ENCODE measurements at places on chromosomes 6 and 20.

- DNase-seq: no peak
Measured at GRCh38 chr6:107511511-107511993, 21.6 kb downstream of the SOBP start.

DNA sequence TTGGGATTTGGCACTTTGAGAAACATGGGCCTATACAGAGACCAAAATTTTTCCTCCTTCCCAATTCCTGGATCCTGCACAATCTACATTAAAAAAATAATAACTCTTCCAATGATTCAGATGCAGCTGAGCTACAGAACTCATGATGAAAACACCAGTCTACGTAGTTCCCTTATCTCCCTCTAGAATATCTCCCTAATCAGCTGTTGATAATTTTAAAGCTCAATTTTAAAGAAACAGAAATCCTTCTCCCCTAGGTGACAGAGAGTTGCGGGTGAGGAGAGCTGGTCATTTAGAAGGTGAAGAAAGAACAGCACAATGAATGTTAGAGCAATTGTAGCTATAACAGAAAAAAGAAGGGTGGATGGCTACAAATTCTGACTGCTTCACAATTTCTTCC is 175.6 kb upstream of the KCNK16 start:
- no peak for DNase-seq

- no peak for DNase-seq
Measured at GRCh38 chr20:50450881-50451752, 59.1 kb upstream of the PTPN1 start.

GRCh38 chr6:66340736-66341135 is 633.7 kb upstream of the EYS start:
- DNase-seq: no peak

DNA sequence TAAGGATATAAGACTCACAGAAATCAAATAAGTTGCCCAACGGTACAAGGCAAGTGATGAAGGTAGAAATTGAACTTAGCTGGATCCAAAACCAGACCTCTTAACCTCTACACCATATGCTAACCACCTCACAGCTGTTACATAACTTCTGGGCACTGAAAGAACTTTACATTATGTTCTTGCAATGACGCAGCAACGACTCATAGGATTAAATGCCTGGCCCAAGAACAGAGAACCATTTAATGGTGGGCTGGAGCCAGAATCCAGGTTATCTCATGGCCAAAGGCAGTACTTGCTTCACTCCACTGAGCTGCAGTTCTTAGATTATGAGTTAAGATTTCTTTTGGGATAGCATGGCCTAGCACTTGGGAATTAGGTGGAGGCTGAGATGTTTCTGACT is 4.4 kb downstream of the TRMT6 start:
- DNase-seq: no peak

DNA sequence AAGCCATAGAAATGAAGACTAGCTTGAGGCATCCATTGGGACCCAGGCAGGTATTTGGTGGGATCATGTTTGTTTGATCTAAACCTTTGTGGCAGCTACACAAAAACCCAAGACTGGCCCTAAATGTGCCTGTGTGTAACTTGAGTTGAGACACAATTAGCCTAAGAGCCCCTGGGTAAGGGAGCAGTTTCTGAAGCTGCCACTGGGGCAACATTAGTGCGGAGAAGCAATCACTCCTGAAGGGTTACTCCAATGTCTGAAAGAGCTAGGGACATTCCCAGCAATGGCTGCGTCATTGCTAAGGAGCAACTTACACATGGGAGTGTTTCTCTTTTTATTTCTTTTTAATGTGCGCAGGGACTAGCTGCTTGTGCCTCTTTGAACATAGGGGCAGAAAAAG is 67.9 kb upstream of the EEF1E1 start:
- no peak for DNase-seq

DNA sequence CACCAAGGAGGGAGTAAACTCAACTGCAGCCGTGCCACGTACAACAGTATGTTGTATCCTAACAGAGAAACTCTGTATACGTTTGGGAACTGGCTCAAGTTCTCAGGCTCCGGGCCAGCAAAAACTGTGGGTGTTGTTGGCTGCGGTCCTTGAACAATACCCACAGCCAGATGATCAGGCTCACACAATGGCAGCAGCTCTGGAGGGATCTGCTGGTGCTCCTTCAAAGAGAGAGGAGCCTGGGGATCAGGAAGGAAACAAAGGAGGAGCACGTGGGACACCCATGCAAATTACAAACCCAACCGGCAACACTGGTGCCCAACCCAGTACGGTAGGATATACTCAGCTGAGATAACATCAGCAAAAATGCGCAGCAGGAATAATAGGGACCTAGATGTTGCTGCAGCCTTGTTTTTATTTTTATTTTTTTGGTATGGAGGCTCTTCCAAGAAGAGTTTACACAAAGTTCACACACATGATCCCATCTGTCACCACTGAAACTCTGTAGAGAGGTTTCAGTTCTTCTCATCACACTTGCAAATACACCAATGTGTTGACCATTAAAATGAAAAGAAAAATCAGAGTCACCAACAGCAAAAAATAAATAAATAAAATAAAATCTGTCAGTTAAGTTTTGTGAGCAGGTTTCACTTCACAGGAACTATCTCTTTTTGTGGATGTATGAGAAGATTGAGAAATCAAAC is 41.2 kb upstream of the PDE10A start:
- DNase-seq: no peak

DNA sequence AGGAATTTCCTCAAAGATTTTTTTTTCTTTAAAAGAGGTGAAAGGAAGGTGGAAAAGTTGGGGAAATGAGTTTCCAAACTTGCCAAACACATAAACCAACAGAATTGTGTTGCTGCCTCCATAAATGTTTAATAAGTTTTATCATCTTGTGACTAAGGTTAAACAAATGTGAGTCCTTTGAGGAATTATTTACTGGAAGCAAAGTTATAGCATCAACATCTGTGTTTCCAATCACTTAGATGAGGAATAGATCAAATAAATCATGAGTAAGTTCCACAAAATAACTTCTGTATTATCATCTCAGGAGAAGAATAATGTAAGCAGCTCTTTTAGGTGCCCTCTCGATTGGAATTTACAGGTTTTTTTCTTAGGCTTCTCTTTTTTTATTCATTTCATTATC is 20.5 kb downstream of the TSHZ2 start:
- DNase-seq: no peak

DNA sequence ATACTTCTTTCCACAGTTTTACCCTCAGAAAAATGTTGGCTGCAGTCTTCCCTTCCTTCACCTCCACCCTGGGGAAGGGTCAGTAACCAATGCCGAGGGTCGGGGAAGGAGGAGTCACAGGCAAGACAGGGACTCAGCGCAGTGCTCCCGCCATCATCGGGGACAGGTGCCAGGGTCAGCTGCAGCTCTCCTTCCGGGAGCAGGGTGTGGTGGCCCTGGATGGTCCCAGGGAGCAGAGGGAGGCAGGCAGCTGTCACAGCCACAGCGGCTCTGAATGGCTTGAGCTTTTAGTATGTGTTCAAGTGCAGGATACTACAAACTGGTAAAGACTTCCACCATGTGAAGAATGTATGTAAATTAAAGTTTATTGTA is 26.0 kb upstream of the PI16 start:
- no peak for DNase-seq

- no peak for DNase-seq
Measured at GRCh38 chr20:19887556-19888268, 129.4 kb upstream of the NAA20 start.

- no peak for DNase-seq
Measured at GRCh38 chr6:164856138-164856537, 453.3 kb downstream of the C6orf118 start.

GRCh38 chr20:24646321-24646720 is 176.9 kb downstream of the SYNDIG1 start:
- no peak for DNase-seq

- DNase-seq: no peak
Measured at GRCh38 chr20:53918949-53919361, 151.4 kb downstream of the BCAS1 start.

- DNase-seq: peak; percentile 24
Measured at GRCh38 chr6:142943711-142944123, 1.3 kb downstream of the HIVEP2 start.

DNA sequence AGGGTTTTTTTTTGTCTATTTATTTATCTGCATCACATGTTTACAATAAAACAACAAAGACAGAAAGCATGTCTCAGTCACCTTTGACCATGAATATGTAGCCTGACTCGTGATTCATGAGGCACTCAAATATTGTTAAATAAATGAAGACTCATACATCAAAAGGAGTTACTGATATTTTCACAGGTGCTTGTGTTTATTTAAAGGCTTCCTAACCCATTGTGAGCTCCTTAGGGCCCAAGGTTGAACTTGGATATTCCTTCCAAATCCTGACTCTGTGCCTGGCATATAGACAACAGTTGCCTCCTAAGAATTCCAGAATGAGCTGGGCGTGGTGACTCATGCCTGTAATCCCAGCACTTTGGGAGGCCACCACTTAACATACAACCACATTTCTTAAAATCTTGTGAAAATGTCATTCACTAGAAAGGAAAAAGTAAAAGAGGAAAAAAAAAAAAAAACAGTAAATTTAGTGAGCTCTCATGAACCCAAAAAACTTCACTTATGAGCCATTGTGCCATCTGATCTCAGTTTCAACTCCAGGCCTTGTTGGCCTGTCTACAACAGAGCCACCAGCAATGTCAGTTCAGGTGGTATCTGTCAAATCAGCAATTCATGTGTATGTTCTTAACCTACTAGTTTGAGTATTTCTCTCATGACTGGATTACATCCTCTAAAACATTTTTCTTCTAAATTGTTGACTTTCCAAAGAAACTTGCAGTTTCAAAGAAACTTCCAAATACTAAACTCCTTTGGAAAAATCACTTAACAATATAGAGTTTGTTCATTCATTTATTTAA is 162.7 kb upstream of the MARCKS start:
- no peak for DNase-seq

GRCh38 chr6:161459008-161459615 is 185.3 kb upstream of the AGPAT4 start:
- no peak for DNase-seq

DNA sequence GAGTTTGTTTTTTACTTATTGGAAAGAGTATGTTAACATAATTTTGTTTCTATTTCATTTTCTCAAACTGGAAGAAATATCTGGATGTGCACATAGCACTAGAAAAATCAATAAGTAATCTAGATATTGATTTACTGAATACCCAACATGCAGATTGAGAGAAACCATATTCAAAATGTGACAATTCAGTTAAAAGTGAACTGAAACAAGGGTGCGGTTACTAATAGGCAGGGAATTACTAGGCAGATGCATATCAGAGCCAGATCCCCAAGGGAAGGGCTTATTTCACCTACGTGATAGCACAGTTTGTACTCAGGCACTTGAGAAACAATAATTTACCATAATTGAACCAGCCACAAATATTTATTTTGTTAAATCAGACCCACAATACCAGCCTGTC is 493.1 kb upstream of the FLRT3 start:
- DNase-seq: no peak

DNA sequence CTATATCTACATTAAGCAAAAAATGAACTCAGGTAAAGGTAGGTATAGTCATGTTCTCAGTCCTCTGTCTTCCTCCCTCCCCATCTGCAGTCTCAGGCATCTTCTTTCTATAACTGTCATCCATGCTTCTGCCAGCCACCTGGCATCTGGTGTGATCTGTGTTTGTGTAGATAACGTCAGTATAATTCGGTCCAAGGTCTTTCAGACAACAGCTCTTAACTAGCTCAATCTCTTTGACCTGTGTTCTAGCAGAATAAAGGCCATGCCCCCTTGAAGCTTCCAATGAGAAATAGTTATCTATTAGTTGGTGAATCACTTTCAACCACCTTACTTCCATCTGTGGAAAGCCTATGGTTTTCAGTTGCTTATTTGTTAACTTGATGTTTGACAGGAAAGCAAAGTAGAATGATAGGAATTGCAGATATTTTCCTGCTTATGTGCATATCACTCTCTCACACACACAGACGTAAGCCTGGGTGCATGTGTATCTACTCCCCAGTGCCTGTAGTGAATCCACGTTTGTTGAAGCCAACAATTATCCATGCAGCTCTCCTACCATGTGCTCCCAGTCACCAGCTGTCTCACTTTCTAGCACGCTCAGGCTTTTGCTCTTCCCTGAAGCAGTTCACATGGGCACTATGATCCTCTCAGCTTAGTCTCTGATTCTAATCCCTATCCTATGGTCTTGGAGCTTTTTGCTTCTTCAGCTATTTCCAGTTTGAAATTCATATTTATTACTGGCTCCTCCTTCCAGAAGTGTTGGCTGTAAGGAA is 433.7 kb upstream of the MANEA start:
- DNase-seq: no peak

DNA sequence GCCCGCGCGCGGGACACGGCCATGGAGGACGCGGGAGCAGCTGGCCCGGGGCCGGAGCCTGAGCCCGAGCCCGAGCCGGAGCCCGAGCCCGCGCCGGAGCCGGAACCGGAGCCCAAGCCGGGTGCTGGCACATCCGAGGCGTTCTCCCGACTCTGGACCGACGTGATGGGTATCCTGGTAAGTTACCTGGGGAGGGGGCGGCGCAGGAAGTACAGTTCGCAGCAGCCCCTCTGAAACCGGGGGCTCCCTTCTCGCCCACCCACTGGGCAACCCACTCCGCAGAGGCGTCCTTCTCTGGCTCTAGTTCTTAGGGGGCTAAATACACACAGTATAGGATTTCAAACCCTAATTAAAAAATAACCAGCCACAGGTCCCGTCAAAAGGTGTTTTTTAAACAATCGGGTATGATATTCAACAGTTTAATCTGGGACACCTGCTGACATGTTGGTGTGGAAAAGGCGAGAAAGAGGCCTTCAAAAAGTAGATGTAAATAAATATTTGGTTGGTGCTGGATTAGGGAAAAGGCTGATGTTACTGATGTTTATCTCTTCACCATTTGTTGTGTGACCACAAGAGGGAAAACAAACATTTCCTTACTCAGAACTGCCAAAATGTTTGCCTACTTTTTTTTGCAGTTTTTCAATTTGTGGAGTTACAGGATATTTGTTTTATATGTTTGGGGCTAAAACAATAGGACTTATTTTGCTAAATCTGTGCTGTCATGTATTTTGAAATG is 577 bp downstream of the SASH1 start:
- DNase-seq: no peak

- no peak for DNase-seq
Measured at GRCh38 chr20:24952376-24953208, 3.5 kb downstream of the CST7 start.

GRCh38 chr6:22755605-22756004 is 186.2 kb downstream of the HDGFL1 start:
- no peak for DNase-seq

- no peak for DNase-seq
Measured at GRCh38 chr20:62897666-62898065, 28.6 kb downstream of the DIDO1 start.

- no peak for DNase-seq
Measured at GRCh38 chr6:6987749-6988148, 120.0 kb upstream of the RREB1 start.

GRCh38 chr6:72939004-72939403 is 286.3 kb downstream of the KHDC1L start:
- no peak for DNase-seq

DNA sequence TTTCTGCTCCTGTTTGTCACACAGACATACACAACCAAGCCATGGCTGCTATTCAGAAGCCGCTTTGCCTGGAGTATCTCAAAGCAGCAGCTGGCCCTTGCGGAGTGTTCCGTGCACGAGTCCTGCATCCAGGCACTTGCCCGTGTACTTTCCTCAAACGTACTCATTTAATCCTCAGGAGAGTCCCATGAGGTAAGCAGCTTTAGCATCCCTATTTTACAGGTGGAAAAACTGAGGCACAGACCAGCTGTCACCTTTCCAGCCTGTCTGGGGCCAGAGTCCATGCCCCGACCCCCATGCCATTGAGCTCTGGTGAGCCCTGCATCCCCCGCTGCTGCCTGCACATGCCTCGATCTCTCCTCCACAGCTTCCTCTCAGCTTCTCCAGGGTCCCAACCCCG is 130.0 kb downstream of the ERMARD start:
- no peak for DNase-seq

- DNase-seq: no peak
Measured at GRCh38 chr6:108497883-108498282, 62.8 kb upstream of the FOXO3 start.
